ENCODE measurements at places on chromosomes 7 and 10.

- DNase-seq: peak; percentile 54
Observed at GRCh38 chr7:29113384-29114102, 32.8 kb downstream of the CPVL start.

DNA sequence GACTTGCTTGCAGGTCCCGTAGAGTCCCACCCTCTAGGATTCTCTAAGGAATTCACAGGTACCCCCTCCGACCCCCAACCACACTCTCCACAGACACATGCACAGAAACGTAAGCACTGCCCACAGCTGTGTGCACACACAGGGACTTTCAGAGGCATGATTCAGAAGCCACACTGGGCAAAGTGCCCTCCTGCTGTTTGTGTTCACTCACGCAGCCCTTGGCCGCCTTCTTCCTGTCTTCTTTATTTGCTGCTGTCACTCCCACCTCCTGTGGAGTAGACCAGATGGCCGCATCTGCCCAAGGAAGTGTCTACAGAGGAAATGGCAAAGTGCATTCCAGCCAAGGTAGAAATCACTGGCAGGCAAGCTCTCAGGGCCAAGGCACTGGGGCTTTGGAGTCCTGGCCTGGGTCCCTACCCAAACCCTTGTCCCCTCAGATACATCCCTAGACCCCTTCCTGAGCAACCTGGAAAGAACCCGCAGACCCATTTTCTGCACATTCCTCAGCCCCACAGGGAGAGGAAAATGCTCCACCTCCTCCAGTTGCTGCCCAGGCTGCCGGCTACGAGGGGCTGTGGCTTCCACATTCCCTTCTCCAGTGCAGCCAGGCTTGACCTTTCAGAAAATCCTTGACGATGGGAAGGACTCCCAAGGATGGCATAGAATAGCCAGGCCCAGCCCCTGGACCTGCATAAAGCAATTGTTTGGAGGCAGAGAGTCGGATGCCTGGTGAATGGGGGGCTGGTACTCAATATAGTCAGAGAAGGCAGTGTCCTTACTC, 21.6 kb upstream of the GIMAP8 start:
- DNase-seq: peak; percentile 44

DNA sequence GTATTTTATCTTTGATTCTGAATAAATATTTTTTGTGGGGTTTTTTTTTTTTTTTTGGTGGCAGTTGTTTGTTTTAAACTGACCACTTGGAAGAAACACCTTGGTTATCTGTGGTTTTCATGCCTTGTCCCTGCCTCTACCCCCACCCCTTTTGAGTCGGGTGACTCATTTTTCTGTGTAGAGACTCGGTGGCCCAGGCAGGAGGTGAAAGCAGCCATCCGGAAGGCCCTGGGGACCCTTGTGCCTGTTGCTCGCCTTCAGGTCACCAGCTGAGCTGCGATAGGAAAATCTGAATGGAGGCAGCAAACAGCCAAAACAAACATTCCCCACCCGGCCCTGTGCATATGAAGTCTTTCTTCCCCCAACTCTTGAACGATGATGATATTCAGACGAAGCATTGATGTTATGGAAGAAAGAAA, 22.8 kb downstream of the CYP17A1 start:
- DNase-seq: no peak

- no peak for DNase-seq
Observed at GRCh38 chr10:30529373-30529998, 95.5 kb downstream of the MAP3K8 start.

DNA sequence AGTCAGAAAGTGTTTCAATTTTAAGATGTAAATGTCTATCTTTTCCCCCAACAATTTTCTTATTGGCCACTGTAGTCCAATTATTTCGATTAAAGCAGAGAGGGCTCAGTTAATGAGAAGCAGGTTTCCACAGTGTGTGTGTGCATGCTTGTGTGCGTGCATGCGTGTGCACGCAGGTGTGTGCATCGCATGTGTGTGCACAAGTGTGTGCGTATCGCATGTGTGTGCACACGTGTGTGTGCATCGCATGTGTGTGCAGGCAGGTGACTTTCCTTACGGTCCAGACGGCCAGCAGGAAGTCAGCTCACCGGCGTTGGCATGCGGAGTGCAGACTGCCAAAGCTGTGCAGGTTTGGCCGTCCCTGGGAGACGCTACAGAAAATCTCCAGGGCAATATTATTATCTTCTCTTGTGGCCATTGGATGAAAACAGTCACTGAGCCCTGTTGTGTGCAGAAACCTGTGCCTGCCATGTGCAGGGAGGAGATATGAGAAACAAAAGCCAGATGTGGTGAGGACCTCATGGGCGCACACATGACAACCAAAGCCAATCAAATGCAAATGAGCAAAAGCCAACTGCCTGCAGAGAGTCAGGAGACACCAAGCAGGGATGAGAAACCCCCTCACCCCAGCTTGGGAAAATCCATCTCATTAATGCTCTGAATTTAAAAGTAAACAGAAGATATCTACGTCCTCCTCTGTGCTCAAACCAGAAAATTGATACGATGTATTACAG, 70.4 kb downstream of the C10orf90 start:
- peak; percentile 21 for DNase-seq

GRCh38 chr10:96890580-96890979, 58.5 kb downstream of the LCOR start:
- DNase-seq: no peak

GRCh38 chr10:123027861-123028260, 19.1 kb downstream of the ACADSB start:
- no peak for DNase-seq

DNA sequence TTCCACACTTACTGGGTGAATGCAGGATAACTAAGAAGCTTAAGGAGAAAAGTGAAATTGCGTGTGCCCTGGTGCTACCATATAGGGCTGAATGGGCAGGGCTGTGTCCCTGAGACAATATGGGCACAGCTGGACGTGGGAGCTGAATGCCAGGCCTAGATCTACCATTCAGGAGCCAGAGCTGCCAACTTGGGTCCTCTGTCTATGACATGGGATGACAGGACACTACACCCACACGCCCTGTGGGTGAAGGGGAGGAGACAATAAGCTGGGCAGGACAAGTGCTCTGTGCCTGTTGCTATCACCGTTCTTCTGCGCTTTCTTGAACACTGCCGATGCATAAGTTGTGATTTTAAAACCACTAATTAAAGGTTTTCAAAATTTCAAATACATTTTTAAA, 293.9 kb downstream of the TNS3 start:
- no peak for DNase-seq

DNA sequence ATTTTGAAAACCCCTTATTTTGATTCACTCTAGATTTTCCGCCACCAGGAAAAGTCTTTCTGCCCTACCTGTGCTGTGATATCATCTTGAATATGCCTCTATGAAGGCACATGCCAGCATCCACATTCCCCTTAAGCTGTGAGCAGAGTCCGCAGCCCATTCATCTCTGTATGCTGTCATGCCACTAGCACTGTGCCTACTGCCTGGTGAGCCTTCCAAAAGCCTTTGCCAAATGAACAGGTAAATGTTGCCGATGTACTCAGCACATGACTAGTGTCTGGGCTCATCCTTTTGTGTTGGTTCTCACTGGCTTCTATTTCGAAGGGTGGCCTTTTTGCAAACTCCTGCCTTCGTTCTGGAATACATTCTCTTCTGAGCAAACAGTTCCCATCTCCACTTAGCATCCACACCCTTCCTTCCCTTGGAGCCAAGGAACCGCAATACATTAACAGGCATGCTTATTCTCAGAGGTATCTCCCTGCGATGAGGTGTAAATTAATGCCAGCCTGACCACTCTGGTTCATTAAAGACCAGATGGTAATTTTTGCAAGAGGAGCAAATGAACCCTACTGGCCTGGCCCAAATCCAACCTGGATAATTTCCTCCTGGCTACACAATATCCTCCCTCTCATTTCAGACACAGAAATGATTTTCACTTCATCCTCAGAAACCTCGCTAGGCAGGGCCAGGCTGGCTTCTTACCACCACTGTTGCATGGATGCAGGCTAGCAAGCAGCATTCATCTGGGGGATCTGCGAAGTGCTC, 339.7 kb upstream of the NFE2L3 start:
- no peak for DNase-seq

GRCh38 chr10:60262647-60263126, 127.0 kb downstream of the ANK3 start:
- DNase-seq: no peak

Measured in neural progenitor cell (in vitro differentiated cells).